Activated T-cell treated with anti-CD3 and anti-CD28 coated beads for 4 hours (primary cell): ENCODE measurements at places on chromosomes 1 and 21.

GRCh38 chr1:114109981-114110380 is 43.7 kb downstream of the SYT6 start:
- DNase-seq, result no peak

DNA sequence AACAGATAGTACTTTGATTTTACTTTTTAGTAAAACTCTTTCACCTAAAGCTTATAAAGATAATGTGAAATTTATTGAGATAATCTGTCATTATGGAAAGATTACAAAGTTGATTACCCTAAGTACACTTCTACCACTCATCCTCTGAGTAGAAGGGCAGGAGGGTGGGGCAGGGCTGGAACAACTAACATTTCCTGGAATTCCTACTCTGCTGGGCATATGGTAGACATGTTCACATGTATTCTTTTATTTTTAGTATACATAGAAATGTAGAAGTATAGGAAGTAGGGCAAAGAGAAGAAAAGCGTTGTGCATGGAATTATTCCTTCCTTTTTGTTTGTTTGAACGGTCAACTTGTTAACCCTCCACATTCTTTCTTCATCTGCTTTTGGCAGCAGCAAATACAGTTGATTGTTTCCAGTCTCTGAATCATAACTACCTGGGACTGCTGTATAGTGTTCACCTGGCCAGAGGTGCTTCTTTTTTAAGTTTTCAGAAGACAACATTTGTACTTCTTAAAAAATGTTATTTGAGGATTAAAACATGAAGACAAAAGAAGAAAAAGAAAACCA is 85.1 kb downstream of the POU2F1 start:
- DNase-seq, result no peak

GRCh38 chr1:12165342-12165741 is 1.4 kb upstream of the TNFRSF1B start:
- DNase-seq, result no peak

DNA sequence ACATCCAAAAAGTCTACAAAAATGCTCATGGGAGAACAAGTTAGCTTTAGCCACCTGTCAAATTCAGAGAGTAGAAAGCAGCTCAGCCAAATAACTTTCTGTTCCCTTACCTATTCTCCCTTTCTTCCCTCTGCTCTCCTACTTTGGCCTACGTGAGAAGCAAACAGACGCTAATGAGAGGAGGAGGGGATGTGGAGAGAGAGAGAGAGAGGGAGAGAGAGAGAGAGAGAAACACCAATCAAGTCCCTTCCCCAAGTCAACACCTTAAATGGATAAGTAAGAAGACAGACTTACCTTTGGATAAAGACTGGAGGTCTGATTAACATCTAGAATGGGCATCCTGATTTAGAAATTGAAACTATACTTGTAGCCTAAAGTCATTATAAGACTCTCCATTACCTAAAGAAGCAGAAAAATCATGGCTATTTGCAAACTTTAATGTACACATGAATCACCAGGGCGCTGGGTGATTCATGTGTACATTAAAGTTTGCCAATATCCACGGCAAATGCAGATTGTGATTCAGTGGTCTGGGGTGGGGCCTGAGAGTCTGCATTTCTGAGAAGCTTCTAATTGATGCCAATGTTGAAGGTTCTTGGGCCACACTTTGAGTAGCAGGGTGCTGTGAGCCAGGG is 13.1 kb upstream of the DUSP12 start:
- DNase-seq, result no peak

GRCh38 chr1:168252204-168252733 is 26.5 kb downstream of the SFT2D2 start:
- DNase-seq, result no peak

GRCh38 chr1:43059640-43060574 is 101.2 kb upstream of the SLC2A1 start:
- DNase-seq, result no peak

DNA sequence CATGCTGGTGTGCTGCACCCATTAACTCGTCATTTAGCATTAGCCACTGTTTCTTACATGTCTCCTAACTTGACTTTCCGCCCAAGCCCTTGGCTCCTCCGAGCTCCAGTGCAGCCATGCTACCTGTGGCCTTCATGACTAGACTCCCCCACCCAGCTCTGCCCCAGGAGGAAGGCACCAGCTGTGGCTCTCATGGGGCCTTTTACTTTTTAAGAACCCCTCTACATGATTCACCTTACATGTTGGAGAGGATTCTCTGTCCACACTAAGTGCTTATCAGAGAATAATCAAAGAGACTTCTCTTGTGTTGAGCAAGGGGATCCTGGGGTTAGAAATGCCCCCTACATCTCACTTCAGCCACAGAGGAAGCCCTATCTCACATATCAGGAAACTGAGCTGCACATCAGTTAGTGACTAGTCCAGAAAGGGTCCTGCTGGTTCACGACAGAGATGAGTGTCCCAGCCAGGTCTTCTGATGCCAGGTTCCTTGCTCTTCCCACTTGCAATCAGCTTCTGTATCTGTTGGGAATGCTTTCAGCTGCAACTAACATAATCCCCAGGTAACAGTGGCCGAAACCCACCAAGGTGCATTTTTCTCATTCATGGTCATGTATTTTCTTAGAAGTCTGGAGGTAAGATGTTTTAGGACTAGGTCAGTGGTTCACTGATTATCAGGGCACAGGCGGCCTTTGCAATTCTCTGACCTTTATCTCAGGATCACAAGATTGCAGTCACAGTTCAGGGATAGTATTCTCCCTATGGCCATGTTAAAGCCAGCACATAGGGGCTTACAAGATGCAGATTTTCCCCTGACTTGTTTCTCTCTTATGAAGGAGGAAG is 45.9 kb downstream of the KLHDC7A start:
- DNase-seq, result no peak

- no peak for DNase-seq
These were observed 41.4 kb downstream of the MAB21L3 start for GRCh38 chr1:116152577-116152943.

GRCh38 chr1:97093741-97094140 is 372.2 kb downstream of the PTBP2 start:
- DNase-seq, result no peak
